Left ventricle myocardium inferior (tissue), 1 donor: ENCODE measurements at places on chromosomes 7 and 10. TPM values are rescaled to one million over a fixed set of nuclear protein-coding genes. Genes with fewer than 3 reads are reported as not detected.

DNA sequence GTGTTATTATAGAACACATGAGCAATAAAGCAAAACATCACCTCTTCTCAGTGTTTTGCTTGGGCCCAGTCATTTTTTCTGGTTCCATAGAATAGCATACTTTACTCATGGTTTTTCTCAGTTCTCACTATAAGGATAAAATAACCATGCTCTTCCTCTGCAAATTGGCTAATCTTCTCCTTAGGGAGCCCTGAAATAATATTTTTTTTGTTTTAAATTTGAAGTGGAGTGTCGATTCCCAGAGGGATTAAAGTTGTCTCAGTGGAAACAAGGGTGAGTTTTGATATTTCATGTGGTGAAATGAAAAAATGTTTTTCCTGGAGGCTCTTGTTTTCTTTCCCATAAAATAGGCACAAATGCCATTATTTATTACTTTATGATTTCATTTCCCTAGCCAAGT, 127.3 kb downstream of the NOC3L start:
- H3K4me3 ChIP-seq: no peak overlapping the region
- no peak for DNase-seq
- peak overlapping the region; percentile 42 for H3K27ac ChIP-seq
- H3K27me3 ChIP-seq: no peaks in the 10 kb centered on the region
- H3K4me1 ChIP-seq: no peaks in the 10 kb centered on the region

DNA sequence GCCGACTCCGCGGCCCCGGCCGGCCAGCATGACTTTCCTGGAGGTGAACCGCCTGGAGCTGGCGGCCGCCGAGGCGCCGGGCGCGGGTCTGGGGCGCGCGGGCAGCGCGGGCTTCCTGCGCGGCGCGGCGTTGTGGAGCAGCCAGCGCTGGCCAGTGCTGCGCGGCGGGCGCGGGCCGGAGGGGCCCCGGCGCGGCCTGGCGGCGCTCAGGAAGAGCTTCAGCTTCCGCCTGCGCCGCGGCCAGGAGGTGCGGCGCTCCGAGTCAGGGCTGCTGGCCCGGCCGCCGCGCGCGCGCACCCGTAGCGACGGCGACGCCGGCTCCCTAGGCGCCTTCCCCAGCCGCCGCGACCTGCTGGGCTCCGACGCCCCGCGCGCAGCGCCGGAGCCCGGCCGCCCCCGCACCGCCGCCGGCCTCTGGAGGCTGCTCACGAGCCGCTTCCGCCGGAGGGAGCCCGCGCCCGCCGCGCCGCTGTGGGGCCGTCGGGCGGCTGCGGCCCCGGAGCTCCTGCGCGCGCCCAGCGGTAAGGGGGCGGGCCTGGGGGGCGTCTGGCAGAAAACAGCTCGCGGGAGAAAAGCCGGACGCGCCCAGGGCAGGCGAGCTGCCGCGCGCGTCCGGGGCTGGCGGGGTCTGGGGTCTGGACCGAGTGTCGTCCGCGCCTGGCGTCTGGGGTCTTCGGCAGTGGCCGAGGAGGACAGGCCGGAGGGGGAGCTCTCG, 29.0 kb downstream of the AGAP3 start:
- no peak for DNase-seq
- peak overlapping the region; percentile 44 for H3K4me3 ChIP-seq
- H3K4me1 ChIP-seq: peaks cover 31% of the 10 kb centered on the region
- no peak overlapping the region for H3K27ac ChIP-seq

- no peak overlapping the region for H3K27ac ChIP-seq
- no peaks in the 10 kb centered on the region for H3K4me1 ChIP-seq
- H3K4me3 ChIP-seq: no peak overlapping the region
- no peak for DNase-seq
- H3K36me3 ChIP-seq: peaks cover 10% of the 10 kb centered on the region
- no peaks in the 10 kb centered on the region for H3K27me3 ChIP-seq
Observed at GRCh38 chr7:617614-618538, 98.2 kb upstream of the PDGFA start.

- no peak overlapping the region for H3K4me3 ChIP-seq
- no peaks in the 10 kb centered on the region for H3K27me3 ChIP-seq
- DNase-seq: no peak
Observed at GRCh38 chr7:96414931-96415292, 93.0 kb upstream of the SLC25A13 start.

- H3K4me3 ChIP-seq: no peak overlapping the region
- no peaks in the 10 kb centered on the region for H3K27me3 ChIP-seq
- DNase-seq: no peak
- peaks cover 11% of the 10 kb centered on the region for H3K4me1 ChIP-seq
Observed at GRCh38 chr7:16295558-16295957, 125.8 kb downstream of the CRPPA start.

DNA sequence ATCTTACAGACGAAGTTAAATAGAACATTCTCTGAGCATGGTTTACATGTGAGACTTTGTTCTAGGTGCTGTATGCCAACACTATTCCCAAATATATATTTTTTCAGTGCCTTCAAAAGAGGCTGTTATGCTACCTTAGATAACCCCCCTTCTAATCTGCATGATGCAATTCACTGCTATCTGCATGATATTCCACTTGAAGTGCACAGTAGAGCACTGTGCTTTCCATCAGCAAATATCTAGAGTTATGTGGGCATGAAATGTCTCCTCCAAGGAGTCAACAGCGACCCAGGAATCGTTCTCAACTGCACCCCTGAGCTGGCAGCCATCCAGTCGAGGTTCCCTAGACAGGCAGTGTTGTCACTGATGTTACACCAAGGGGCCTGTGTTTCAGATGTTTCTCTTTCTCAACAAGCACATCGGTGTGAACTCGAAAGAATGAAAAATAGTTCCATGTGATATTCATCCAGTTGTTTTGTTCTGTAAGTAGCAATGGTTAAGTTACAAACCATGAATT, 88.3 kb downstream of the PDE1C start:
- peak; percentile 26 for DNase-seq
- H3K27ac ChIP-seq: peak overlapping the region; percentile 85
- peak overlapping the region; percentile 2 for H3K4me3 ChIP-seq

- H3K4me3 ChIP-seq: peak overlapping the region; percentile 91
- H3K27ac ChIP-seq: peak overlapping the region; percentile 99
- H3K36me3 ChIP-seq: peaks cover 13% of the 10 kb centered on the region
Observed at GRCh38 chr10:30435073-30435422, 1.1 kb downstream of the MAP3K8 start.

GRCh38 chr7:127536394-127536691, 49.1 kb downstream of the GCC1 start:
- H3K4me3 ChIP-seq: no peak overlapping the region
- H3K27ac ChIP-seq: no peak overlapping the region
- H3K27me3 ChIP-seq: peaks cover 82% of the 10 kb centered on the region

DNA sequence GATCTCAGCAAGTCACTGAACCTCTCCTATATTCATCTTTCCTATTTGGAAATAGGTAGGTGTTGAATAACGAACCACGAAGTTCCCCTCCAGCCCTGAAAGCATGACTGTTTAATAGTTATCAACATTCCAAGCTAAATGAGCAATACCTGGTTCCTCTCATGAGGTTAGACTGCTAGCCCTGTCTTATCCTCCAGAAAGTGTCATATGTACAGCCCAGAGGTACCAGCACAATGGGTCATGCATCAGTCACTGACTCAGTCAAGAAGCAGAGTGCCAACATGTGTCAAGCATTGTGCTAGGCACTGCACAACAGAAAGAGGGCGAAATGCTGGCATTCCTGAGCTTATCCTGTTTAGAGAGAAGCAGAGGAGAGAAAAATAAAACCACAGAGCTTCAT, 70.0 kb downstream of the AMPH start:
- H3K27me3 ChIP-seq: no peaks in the 10 kb centered on the region
- H3K36me3 ChIP-seq: no peaks in the 10 kb centered on the region
- no peak overlapping the region for H3K27ac ChIP-seq
- no peaks in the 10 kb centered on the region for H3K4me1 ChIP-seq

GRCh38 chr10:122636953-122637352, 62.7 kb downstream of the C10orf120 start:
- H3K27ac ChIP-seq: no peak overlapping the region
- DNase-seq: no peak
- peaks cover 29% of the 10 kb centered on the region for H3K4me1 ChIP-seq

GRCh38 chr10:108204528-108205305, 1040.2 kb upstream of the SORCS1 start:
- no peaks in the 10 kb centered on the region for H3K27me3 ChIP-seq
- H3K4me1 ChIP-seq: no peaks in the 10 kb centered on the region
- H3K27ac ChIP-seq: no peak overlapping the region
- H3K4me3 ChIP-seq: no peak overlapping the region
- H3K36me3 ChIP-seq: no peaks in the 10 kb centered on the region

- no peak overlapping the region for H3K4me3 ChIP-seq
- no peak overlapping the region for H3K27ac ChIP-seq
Observed at GRCh38 chr7:74009719-74010118, 18.3 kb upstream of the ELN start.

The PRRT4 gene
- 1.6 TPM for total RNA-seq

The DDC gene
- total RNA-seq: not detected

The PAPOLB gene
- 0.05 TPM for total RNA-seq

The VTI1A gene
- total RNA-seq: 20.5 TPM

The FKBP6 gene
- total RNA-seq: not detected
